NCI-H2107 (cell line): ENCODE measurements at places on chromosomes 2 and 18.

- no peak for DNase-seq
Observed at GRCh38 chr18:22171258-22172119, 2.1 kb downstream of the GATA6 start.

GRCh38 chr2:37656512-37657423 is 14.7 kb downstream of the CDC42EP3 start:
- DNase-seq: no peak

DNA sequence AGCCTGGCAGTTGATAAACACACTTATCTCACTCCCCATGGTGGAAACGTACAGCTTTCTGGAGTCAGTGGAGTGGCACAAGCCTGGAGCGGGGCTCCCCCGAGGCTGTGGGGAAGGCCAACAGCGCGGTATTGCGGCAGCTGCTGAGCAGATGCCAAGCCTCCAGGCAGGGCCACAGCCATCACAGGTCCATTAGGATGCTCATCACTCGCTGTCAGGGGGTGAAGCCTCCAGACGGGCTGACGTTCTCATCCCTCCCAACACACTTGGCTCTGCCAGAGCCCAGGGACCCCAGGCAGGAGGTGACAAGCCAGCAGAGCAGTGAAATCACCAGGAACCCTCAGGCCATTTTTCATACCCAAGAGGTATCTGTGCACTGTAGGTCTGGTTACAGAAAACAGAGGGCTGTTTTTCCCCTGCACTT is 529.2 kb upstream of the KLHL29 start:
- no peak for DNase-seq

DNA sequence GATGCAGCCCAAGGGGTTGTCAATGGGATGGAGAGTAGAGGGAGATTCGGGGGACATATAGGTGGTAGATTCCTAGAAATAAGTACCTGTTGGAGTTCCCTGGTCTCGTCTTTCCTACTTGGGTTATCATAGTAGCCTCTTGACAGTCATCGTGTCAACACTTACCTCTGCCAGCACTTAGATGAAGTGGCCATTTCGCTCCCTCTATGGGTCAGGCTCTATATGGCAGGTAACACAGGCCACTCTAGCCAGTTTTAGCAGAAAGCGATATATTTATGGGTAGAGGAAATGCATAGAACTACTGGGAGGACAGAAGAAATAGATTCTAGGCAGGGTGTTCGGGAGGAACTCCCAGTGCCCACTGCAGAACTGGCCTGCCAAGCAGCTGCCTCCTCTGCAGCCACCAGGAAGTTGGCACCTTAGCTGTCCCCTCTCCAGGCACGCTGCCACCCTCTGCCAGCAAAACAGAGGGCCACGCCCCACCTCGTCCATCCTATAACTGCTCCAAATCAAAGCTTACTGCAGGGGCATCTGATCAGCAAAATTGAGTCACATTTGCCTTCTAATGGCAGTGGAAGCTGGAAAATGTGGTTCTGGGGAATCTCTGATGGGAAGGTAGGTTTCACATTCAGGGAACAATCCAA is 181.3 kb downstream of the INSIG2 start:
- DNase-seq: no peak

- DNase-seq: no peak
Observed at GRCh38 chr2:164757934-164758695, 83.5 kb downstream of the COBLL1 start.

GRCh38 chr2:1348789-1349188 is 64.5 kb upstream of the TPO start:
- no peak for DNase-seq

- DNase-seq: no peak
Observed at GRCh38 chr2:30366199-30366691, 80.8 kb upstream of the LCLAT1 start.

- no peak for DNase-seq
Observed at GRCh38 chr2:178553047-178553446, 72.8 kb downstream of the PLEKHA3 start.

DNA sequence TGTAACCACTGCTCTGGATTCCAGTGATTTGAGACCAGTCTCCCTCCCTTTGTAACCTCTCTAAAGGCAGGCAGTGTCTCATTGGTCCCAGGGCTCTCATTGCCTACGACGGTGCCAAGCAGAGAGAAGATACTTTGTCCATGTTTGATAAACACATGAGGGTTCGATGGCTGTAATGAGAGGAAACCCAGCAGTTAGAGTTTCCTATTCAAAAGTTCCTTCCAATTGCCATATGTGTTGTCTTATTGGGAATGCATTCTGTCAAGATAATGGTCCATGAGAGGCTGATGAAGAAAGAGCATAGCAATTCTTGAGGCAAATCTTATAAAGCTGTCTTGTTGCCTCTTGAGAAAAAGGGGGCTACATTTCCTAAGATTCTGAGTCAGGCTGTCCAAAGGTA is 292.5 kb downstream of the LRRTM1 start:
- DNase-seq: no peak

- no peak for DNase-seq
Observed at GRCh38 chr2:223751012-223751411, 86.4 kb downstream of the AP1S3 start.

DNA sequence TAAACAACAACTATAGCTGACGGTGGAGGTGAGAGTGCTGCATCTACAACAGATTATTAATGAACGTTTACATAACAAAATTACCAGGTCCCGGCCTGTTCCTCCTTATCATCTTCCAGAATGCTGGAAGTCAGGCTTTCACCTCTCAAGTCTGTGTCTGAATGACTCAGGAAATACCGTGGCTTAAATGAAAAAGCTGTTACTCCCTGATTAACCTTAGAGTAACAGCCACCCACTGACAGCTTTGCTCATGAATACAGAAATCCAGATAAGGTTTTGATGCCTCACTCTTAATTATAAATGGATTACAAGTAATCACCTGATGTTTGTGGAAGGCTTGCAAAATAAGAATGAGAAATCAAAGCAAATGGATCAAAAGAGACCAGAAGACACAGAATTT is 885.3 kb upstream of the CELF4 start:
- no peak for DNase-seq

GRCh38 chr2:209673811-209674210 is 97.8 kb upstream of the UNC80 start:
- DNase-seq: no peak

GRCh38 chr2:128818248-128818647 is 499.6 kb upstream of the HS6ST1 start:
- DNase-seq: no peak

DNA sequence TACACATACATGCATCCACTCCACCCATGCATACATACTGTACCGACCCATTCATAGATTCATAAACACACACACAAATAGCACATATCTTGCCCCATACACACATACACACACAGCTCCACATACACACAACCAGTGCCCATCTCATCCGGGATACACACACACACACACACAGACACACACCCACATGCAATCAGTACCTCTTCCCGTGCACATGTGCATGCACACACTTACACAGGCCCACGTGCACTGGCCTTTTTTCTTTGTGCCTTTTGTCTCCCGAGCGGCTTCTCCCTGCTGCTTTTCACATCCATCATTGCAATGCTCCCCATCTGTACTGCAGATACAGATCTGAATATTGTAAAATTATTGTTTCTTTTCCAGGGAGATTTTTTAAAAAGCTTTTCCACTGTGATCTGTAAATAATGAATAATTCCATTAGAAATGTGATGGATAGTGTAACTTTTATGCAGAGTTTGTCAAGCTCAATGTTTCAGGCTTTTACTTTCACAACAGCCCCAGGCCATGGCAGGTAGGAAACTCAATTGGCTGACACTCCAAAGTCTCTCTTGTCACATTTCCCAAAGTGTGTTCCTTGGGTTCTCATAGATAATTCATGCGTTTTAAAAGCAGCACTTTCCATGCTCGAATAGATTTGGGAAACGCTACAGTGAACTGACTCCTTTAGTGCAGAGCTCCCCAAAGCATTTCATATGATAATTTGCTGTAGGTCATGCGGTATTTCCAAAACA is 393.5 kb downstream of the CTNNA2 start:
- no peak for DNase-seq

- no peak for DNase-seq
Observed at GRCh38 chr2:113390124-113390849, 47.2 kb upstream of the ZNG1B start.

GRCh38 chr2:31384351-31384750 is 30.2 kb downstream of the XDH start:
- no peak for DNase-seq

DNA sequence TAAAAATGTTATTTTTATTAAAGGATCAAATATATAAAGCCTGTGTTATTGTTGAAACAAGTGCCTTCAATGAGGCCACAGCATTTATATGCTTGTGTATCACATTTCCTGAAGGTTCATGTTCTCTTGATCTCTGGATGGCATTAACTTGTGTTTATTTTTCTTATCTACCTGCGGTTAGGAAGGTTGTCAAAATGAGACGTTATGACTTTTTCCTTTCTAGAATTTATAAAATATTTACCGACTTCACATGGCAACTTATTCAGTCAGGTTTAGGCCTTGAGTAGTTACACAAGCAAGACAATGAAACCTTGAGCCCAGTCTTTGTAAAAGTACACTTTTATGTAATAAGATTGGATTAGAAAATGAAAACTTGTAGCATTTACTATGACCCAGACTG is 196.4 kb upstream of the ACVR2A start:
- no peak for DNase-seq

- DNase-seq: no peak
Observed at GRCh38 chr2:26567534-26567933, 73.6 kb downstream of the CIB4 start.

DNA sequence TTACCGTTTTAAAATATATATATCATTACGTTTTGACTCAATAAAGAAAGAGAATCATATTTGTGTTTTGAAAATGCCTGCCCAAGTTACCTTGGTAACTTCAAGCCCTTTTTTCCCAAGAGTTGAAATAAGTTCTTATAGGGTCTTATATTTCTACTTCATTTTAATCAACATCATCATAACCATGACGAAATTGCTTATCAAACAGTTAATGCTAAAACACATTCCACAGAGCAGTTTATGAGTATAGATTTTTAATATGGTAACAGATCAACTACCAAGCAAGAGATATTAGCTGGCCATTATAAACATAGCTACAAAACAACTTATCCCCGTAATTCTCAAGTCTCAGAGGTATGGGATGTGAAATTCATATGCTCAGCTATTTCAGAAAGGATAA is 197.9 kb upstream of the LRRTM4 start:
- DNase-seq: no peak

DNA sequence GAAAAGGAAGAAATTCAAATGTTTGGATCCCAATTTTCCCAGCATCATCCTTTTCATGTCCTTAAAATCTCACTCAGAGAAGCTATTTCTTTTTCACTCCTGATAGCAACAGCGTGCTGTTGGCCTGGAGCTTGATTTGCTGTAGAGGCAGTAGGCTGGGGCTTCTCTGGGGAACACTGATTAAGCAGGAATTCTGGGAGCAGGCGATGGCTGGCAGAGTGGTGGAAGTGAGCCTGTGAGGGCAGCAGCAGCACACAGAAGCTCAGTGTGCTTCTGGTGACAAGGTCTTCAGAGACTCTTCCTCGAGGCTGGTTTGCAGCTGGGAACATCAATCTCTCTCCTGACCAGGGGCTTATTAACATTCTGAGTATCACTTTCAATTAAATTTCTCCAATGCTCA is 284.6 kb downstream of the DPP10 start:
- DNase-seq: no peak

- no peak for DNase-seq
Observed at GRCh38 chr2:157257312-157258252, at the start of gene GALNT5. GALNT5 (plus strand) TSS chr2:157257705; CDS start chr2:157258083, 378 bp downstream.

- DNase-seq: no peak
Observed at GRCh38 chr2:200778038-200778437, 33.7 kb upstream of the BZW1 start.

DNA sequence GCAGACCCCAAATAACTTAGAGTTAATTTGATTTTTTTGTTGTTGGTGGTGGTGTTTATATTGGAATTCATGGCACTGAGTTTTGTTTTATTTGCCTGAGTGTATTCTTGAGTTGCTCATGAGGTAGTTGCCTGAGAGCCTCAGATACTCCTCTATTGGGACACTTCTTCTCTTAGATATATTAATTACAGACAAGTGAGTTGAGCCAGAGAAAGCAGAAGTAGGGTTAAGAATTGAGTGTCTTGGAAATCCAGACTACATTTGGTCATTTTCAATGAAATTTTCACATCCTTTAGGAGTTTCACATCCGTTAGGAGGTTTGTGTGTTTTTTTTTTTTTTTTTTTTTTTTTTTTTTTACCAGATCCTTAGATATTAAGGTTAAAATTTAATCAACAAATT is 29.0 kb downstream of the FMNL2 start:
- DNase-seq: no peak

GRCh38 chr2:171991027-171991426 is 8.7 kb upstream of the METAP1D start:
- DNase-seq: no peak

- no peak for DNase-seq
Observed at GRCh38 chr18:79510046-79510685, 114.4 kb downstream of the NFATC1 start.

GRCh38 chr18:9737006-9737405 is 28.9 kb downstream of the RAB31 start:
- DNase-seq: no peak

DNA sequence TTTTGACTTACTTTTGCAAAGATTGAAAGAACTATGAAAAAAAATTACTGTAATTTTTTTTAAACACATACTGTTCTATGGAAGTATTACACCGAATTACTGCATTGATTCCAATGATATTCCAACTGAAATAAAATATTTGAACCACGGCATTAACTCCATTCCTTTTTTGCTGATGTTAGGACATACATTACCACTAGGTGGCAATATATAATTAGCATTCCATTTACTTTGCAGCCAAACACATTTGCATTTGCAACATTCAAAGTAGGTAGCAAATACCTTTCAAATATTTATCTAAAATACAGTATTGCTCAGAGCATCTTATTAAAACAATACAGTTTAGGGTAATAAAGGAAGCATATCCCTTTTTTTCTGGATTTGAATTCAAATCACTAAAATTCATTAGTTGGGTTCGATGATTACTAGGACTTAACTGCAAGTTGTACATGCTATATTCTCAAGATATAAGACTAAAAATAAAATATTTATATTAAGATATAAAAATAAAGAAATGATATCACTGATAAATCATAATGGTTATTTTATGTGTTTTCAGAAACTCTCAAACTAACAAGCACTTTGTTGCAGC is 31.3 kb downstream of the LANCL1 start:
- no peak for DNase-seq

- DNase-seq: no peak
Observed at GRCh38 chr2:210392469-210392881, 77.5 kb upstream of the MYL1 start.

DNA sequence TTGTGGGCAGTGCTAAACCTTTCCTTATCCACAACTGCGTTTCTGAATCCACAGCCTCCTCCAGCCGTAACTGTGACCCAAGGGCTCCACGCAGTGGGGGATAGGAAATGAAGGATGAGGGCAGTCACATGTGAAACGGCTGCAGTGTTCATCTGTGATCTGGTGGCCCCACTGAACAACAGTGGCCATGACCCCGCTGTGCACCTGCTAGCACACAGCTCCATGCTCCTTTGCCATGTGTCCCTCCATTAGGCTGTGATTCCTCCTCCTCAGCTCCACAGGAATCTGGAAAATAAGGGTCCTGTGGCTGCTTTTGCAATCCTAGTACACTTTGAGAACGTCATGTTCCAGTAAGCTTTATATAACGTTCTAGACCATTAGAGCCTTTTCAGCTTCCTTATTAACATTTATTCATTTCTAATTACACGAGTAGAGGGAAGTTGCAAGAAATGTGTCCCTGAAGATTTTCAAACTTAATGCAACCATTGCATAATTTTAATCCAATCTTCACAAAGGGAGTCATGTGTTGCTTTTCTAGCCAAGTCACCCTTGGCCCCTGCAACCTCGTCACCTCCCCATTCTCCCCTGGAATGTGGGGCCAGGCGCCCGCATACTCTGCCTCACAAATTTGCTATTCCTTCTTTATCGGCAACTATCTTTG is 7.1 kb upstream of the NAPG start:
- no peak for DNase-seq
